Endothelial cell of coronary artery (primary cell): ENCODE measurements at places on chromosomes 2 and 18. TPM values are rescaled to one million over a fixed set of nuclear protein-coding genes. Genes with fewer than 3 reads are reported as not detected.

The FTCDNL1 gene
- total RNA-seq, result 0.18 and 1.4 TPM in 2 replicates

The CABYR gene
- 1.5 and 1.6 TPM in 2 replicates for total RNA-seq

The DLX2 gene
- not detected in 2 replicates for total RNA-seq

The DNAJB2 gene
- 17.4 and 25.6 TPM in 2 replicates for total RNA-seq

The FEV gene
- not detected in 2 replicates for total RNA-seq

The ANKRD30BL gene
- total RNA-seq, result not detected in 2 replicates

The DPP10 gene
- not detected in 2 replicates for total RNA-seq

The IRS1 gene
- under 0.01 and 1.6 TPM in 2 replicates for total RNA-seq

The NLRC4 gene
- total RNA-seq, result not detected in 2 replicates

The EPB41L3 gene
- total RNA-seq, result 147 and 234 TPM in 2 replicates

The FRZB gene
- total RNA-seq, result not detected in 2 replicates
